Left cardiac atrium (tissue), 4 donors: ENCODE measurements at places on chromosomes 1 and 21.

DNA sequence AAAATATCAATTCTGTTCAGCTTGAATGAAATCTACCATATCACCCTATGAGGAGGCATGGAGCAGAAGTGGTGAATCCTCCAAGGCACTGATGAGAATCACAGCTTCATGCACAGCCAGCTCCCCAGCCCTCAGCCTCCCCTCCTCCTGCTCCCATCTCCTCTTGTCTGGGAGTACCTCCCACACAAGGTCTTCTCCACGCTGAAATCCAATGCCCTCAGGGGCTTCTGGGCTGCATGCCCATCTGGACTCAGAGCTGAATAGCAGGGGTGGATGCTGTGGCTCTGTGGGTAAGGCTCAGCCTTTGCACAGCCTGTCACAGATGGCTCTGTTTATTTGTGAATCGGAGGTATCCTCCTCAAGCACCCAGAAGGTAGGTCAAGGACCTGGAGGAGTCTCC lies 48.6 kb downstream of the KCNC4 start:
- no peak for DNase-seq

- no peak for DNase-seq
Observed at GRCh38 chr1:179031284-179031683, 5.6 kb downstream of the FAM20B start.

DNA sequence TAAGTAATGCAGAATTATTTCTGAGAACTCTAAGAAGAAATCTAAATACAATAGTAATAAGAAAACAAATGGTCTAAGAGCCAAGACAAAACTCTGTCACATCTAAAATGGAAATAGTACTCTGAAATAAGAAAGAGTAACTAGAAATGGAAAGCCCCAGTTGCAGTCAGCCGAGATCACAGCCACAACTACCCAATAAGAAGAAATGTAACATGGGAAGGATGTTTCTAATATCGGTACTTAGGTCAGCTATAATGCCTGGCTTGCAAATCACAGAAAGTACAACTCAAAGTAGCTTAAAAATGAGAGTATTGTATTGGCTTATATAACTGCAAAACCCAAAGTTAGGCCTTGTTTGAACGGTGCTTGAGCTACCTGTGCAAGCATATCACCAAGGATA lies 58.6 kb upstream of the USP25 start:
- no peak for DNase-seq

GRCh38 chr1:41583658-41584547 lies 99.4 kb upstream of the EDN2 start:
- DNase-seq, result no peak

GRCh38 chr1:107975851-107976250 lies 10.9 kb upstream of the VAV3 start:
- DNase-seq, result no peak

- no peak for DNase-seq
Observed at GRCh38 chr1:152191260-152191659, 32.2 kb upstream of the RPTN start.

DNA sequence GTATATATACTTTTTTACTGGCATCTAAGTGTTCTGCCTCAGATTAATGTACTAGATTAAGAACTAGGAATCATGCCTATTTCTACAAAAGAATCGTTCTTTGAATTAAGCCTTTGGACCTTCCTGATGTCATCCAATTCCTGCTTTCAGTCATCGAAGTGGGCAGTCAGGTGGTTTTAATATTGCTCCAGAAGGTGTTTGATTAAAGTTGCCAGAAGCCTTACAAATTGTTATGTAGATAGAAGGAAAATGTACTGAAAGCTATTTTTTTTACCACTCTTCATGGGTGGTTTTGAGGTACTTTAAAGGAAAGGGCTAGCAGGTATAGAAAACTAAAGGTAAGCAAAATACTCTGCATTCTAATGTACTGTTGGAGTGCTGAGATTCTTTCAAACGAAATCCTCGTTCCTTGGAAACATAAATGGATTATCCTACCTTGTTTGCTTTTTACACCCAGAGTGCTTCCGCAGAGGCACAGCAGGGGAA lies 716 bp downstream of the CTBS start:
- DNase-seq, result no peak

GRCh38 chr1:11804666-11805421 lies 920 bp downstream of the MTHFR start:
- peak; percentile 76 for DNase-seq

DNA sequence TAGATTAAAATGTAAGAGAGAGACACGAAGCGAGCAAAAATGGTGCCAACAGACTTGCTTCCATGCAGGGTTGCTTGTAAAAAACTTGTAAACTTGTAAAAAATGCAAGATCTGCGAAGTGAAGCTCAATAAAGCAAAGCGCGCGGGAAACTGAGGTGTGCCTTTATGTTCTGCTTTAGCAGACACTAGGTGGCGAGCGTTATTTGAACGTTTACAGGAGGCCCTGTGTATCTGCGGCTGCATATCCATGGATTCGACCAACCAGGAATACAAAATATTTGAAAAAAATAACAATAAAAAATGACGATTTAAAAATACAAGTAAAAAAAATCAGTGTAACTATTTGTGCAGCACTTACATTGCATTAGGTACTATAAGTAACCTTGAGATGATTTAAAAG lies 1.5 kb downstream of the UBE2G2 start:
- no peak for DNase-seq

DNA sequence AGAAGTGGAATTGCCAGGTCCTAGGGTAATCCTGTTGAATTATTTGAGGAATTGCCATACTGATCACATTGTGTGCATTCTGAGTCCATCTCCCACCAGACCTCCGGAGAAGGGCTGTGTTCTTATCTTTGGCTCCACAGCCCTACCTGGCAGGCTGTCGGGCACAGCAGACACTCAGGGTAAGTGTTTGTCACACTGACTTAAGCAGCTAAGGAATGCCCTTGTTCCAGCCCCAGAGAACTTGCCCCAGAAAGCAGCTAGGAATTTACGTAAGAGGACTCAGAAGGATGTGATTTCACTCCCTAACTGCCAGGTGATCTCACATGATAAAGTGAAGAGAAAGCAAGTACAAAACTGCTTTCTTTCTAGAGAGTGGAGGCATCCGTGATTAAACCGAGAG lies 21.0 kb downstream of the VASH2 start:
- no peak for DNase-seq

- no peak for DNase-seq
Observed at GRCh38 chr1:84642774-84643173, 47.5 kb downstream of the SSX2IP start.

DNA sequence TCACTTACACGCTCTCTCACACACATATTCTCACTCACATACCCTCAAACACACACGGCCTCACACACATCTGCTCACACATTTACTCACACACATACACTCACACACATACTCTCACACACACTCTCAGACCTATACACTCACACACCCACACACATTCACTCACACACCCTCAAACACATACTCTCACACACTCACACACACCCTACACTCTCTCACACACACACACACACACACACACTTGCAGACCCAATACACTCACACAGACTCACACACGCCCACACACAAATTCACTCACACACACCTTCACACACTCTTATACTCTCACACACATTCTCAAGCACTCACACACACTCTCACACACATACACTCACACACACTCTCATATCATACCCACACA lies 155.5 kb upstream of the BACE2 start:
- DNase-seq, result no peak

DNA sequence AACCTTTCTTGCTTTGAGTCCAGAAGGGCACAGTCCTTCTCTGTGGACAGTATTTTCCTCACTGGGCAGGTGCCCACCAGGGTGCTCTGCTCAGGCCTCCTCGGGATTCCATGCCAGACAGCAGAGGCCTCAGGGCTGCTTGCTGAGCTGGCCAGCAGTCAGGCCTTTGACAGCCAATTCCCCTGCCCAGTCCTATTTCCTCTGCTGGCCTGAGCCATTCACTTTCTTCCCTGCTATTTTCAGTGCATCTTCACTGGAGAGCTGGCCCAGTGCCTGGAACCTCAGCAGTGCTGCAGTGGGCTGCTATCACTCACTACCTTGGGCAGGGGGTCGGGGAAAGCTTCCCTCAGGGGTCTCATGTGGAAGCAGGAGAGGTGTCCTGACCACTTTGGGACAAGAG lies 33.2 kb downstream of the KCNA10 start:
- DNase-seq, result no peak

GRCh38 chr1:201140235-201140940 lies 13.4 kb upstream of the ASCL5 start:
- DNase-seq, result no peak

- DNase-seq, result no peak
Observed at GRCh38 chr1:83909687-83910086, 89.2 kb downstream of the TTLL7 start.

DNA sequence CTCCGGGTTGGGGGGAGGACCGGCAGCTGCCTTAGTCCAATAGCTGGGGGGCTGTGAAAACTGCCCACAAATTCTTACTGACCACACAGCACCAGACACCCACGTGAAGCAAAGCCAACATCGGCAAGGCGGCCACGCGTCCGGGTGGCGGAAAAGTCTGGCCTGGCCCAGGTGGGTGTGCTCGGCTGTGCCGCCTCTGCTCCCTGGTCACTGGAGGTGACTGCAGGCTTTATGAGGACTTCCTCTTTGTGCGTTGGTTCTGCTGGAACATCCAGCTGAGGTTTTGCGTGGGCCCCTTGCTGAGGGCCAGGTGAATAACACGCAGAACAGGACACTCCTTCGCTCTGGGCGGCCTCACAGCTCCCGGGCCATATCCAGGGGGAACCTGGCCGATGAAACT lies 35.4 kb downstream of the FAAP20 start:
- no peak for DNase-seq

- no peak for DNase-seq
Observed at GRCh38 chr1:224338150-224338838, 8.3 kb upstream of the NVL start.

DNA sequence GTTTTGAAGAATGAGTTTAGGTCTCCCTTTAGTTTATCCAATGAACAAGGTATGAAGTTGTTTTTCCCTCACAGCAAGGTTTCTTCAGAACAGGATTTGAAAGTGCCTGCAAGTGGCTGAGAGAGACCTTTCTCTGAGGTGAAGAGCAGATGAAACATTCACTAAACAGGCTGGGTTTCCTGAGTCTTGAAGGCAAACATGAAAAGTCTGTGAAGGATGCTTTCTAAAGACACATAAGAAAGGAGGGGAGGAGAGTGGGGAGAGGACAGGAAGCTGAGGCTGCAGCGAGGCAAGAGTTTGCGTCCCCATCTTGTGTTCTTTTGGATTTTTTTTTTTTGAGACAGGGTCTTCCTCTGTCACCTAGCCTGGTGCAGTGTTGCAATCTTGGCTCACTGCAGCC lies 95.7 kb upstream of the SIM2 start:
- DNase-seq, result no peak

- no peak for DNase-seq
Observed at GRCh38 chr1:10834770-10835412, 38.4 kb upstream of the CASZ1 start.

GRCh38 chr1:244219802-244220201 lies 168.7 kb downstream of the ZBTB18 start:
- no peak for DNase-seq

GRCh38 chr1:92482665-92483609 lies 3.8 kb downstream of the GFI1 start:
- DNase-seq, result no peak

DNA sequence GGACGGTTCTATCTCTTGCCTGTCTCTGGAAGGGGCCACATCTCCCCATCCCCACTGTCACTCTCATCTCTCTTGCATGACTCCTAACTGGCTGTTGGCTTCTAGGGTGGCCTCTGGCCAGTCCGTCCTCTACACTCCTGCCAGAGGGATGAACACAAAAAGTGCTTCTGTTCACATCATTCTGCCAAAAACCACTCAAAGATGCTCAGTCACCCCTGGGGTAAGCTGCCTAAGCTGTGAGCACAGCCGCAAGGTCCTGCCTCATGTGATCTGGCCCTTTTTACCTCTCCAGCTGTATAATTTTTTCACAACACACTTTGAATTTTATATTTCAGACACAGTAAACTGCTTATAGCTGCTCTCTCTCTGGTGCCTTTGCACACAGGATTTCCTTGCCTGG lies 97.6 kb upstream of the CD34 start:
- no peak for DNase-seq

DNA sequence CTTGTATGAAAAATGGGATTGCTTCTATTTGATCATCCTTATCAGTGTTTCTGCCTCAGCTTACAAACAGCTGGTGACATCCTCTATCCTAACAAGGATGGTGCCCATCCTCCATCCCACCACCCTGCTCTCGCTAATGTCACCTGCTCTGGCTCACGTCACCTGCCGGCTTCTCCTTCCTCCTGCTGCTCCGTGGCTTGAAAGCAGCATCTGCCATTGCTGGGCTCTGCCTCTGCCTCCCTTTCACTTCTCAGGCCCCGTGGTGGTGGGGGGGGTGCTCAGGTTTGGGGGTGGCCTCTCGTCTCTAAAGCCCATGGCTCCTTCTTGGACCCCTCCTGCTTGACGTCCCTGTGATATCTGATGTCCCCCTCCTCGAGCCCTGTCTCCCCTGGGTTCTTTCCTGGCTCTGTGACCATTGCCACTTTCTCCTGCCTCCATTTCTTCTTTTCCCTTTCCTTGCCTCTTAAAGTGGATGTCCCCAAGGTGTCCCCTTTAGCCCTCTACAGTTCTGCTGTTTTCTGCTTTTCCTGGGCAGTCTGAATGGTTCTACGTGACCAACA lies 135.5 kb upstream of the ERRFI1 start:
- no peak for DNase-seq

DNA sequence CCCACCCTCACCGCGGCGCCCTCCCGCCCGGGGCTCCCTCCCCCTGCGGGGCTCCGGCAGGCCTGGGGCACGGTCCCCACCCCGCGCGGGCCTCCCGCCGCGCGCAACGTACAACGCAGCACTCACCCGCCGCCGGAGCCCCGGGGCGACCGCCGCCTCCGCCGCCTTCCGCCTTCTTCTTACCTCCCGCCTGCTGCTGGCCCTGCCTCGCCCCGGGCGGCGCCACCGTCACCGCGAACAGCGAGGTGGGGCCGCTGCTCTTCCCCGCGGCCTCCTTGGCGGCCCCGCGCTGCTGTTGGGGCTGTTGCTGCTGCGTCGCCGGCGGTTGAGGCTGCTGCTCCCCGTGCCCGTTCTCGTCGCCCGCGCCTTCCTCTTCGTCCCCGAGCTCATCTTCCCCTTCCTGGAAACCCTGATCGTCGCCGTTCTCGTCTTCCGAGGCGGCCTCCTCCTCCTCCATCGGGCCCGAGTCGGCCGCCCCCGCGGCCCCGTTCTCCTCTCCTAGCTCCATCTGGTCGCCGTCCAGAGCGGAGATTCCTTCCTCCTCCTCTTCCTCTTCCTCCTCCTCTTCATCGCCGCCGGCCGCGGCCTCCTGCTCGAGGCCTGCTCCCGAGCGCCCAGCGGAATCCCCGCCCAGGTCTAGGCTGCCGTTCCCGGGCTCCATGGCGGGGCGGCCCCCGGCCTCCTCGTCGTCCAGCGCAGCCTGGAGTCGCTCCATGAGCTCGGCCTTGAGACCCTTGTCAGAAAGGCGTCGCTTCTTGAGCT lies 671 bp downstream of the HNRNPU start:
- peak; percentile 57 for DNase-seq

DNA sequence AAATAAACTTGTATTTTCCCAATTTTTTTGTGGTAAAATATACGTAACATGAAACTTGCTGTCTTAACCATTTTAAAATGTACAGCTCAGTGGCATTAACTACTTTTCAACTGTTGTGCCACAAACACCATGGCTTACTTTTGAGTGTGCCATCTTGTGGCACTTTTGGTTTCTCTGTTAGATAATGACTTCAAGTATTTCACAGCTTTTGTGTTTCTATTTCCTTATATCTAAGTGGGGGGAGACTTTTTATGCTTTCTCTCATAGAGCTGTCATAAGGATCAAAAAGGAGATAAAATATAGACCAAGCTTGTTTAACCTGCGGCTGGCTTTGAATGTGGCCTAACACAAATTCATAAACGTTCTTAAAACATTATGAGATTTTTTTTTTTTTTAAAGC lies 44.3 kb downstream of the CDC14A start:
- no peak for DNase-seq
